ENCODE measurements at places on chromosomes 16 and 17.

GRCh38 chr17:11326492-11326891 is 85.5 kb downstream of the SHISA6 start:
- no peak for DNase-seq

GRCh38 chr17:78954684-78955083 is 25.0 kb downstream of the LGALS3BP start:
- DNase-seq, result no peak

DNA sequence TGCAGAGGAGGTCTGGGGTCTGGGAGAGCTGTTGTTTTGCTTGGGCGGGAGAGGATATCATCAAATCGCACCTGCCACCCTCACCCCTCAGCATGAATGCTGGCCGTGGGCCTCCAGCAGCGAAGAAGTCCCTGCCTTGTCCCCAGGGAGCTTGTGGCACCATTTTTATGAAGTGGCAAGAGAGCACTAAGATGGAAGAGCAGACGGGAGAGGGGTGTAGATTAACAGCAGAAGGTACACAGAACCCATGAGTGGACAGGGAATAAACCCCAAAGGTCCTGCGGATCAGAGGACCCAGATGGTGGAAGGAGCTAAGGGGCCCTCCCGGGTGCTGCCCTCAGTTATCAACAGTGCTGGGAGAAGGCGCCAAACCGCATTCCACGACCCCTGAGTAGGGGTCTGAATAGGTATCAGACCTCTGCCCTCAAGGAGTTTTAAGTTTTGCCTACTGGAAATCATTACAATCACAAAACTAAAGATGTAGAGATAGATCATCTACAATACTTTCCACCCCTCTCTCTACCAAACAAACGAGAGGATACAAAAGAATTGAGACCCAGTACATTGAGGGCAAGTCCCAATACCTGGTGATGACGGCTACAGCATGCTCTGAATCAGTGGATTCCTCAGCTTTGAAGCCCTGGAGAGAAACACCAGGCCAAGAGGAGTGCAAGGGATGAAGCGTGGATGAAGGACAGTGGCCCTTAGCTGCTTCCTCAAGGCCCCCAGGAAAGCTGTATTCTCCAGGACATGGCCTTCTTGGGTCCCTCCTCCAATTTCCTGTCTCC is 60.2 kb downstream of the CCDC182 start:
- DNase-seq, result no peak

DNA sequence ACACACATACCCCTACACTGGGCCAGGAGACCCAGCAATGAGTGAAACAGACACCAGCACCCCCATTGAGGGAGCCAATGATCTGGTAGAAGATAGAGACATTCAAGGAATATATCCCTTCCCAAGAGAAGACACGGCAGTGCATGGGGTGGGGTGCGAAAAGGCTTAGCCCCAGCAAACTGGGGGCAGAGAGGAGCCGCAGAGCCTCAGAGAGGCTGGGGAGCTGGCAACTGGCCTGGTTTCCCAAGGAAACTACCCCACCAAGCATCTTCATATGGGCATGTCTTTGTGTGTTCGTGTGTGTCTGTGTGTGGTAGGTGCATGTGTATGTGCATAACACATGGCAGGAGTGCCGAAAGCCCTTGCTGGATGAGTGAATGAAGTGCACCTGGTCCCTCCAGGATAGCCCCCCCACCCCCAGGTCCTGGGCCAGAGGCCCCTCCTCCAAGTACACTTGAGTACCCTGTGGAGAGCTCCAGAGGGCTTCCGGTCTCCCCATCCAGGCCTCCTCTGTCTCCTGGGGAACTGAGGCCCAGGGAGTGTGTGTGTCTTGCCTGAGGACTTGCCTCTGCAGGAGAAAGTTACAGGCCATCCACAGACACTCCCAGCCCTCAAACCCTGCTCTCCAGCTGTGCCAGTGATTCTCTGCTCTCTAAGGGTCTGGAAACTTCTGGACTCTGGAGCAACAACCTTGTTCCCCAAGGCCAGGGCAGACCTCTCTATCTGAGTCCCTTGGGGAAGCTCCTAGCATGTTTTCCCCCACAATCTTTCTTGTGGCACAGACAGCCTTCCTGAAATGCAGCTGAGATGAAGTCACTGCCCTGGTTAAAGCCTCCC is 15.9 kb downstream of the TBX2 start:
- DNase-seq, result no peak

- no peak for DNase-seq
Observed at GRCh38 chr16:30040221-30040620, 9.2 kb upstream of the TLCD3B start.

DNA sequence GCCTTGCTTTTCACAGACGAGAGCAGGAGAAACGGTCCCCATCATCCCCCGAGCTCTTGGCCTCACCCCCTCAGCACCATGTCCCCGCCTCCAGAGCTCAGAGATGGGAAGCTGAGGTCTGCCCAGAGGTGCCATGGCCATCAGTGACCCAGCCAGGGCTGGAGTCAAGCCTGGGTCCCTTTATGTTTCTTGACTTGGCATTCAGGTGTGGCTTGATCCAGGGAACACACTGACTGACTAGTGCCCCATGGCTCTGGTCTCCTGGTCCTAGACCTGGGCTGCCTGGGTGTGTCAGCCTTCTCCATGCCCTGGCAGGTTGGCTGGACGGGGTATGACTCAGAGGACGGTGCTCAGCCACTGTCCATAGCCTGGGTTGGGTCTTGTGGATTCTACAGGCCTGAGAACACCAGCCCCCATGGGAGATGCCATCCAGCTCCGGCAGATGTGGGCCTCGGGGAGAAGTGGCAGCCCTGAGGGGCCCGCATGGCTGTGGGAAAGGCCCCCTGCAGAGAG is 54.2 kb downstream of the ZFPM1 start:
- DNase-seq, result no peak

- DNase-seq, result peak; percentile 69
Observed at GRCh38 chr17:77783991-77784820, 174.3 kb upstream of the TNRC6C start.

- DNase-seq, result no peak
Observed at GRCh38 chr17:67891481-67892119, 66.3 kb downstream of the BPTF start.

GRCh38 chr17:43818966-43819365 is 14.0 kb downstream of the MPP3 start:
- DNase-seq, result no peak

- DNase-seq, result no peak
Observed at GRCh38 chr17:69059458-69060175, 1.1 kb downstream of the ABCA9 start.

- no peak for DNase-seq
Observed at GRCh38 chr17:58278661-58279015, 2.1 kb downstream of the MPO start.

GRCh38 chr16:66508248-66508913 is 41.5 kb downstream of the TK2 start:
- DNase-seq, result no peak

- no peak for DNase-seq
Observed at GRCh38 chr17:3722716-3723115, 987 bp upstream of the HASPIN start.

DNA sequence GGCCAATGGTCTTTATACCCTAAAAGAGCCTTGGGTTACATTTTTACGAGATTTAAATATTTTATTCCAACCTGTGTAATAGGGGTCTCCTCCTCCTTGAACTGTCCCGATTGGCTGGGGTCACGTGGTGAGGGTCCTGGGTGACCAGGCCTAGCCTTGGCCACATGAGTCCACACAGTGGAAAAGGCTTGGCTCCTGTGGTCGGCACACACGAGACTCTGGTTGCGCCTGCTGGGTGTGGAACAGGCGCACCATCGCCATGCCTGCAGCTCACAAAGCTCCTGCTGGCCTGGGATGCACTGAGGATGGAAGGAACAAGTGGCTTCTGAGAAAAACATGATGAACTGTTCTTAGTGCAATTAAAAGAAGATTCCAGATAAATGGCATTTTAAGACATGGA is 103.9 kb upstream of the ZNF750 start:
- DNase-seq, result no peak

DNA sequence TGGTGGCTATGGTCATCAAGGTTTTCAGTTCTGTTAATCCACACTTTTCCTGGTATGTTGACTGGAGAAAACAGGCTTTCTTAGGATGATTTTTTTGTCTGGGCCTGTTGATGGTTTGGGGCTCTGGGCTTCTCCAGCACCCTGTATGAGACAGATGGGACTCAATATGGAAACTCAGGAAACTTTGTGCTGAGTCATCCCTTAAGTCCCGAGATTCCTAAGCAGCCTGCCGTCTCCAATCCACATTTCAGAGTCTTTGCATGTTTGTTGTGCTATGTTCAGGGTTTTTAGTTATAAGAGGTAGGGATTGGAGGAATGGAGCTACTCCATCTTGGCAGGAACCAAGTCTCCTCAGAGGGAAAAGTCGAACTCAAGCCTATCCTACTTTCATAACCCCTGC is 253.3 kb upstream of the FOXF1 start:
- no peak for DNase-seq

DNA sequence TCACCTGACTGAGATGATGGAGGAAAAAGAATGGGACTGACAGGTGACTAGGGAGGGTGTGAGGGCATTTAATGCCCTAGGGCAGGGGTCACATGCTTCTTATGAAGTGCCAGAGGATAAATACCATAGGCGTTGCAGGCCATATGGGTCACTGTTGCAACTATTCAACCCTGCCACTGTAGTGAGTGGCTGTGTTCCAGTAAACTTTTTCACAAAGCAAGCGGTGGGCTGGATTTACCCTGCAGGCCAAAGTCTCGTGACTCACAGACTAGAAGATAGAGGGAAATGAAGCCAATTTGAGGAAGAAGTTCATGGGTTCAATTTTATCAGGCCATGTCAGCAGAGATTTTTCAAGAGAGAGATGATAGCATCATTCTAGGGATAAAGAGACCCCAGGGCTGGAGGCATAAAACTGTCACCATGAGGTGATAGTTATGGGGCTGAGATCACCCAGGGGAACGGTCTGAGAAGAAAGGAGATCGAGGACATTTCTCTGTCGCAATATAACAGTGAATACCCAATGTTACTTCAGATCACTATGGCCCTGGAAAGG is 8.6 kb downstream of the ARHGAP17 start:
- DNase-seq, result no peak

- no peak for DNase-seq
Observed at GRCh38 chr17:33292201-33292980, 704 bp downstream of the ASIC2 start.

DNA sequence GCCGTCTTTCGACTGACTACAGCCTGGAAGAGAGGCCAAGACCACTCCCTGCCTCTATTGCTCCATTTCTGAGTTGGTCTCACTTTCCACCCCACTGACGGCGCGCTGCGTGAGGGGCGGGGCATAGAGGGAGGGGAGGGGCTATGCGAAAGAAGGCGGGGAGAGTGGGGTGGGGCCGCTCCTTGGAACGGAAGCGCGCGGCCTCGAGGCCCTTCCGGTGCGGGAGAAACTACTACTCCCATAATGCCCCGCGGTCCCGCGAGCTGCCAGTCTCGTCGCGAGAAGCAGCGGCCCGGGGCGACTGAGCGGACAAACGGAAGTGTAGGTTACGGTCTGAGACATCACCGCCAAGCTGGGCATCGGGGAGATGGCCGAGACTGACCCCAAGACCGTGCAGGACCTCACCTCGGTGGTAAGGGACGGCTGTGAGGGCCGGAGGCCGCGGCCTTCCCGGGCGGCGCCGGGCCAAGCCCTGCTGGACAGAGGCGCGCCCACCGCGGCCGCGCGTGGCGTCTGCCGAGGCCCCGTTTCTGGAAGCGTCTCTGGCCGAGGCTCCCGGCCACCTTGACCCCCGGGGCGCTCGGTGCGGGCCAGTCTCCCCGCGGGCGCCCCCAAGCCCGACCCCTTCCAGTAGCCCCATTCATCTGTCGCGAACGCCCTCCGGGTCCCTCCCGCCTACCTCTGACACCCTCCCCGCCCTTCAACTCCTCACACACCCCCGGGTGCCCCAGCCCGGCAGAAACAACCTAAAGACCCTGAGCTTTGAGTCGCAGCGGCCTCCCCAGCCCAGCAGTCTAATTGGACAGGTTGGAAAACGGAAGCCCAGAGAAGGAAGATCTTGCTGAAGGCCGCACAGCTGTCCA is at the start of gene HSBP1:
TSS of gene HSBP1 (plus strand) at position 269 of the 863 bp plus-strand sequence. CDS start at position 368, 99 bp downstream.
- DNase-seq, result peak; percentile 95

GRCh38 chr17:16443511-16444257 is 28.3 kb downstream of the TRPV2 start:
- DNase-seq, result peak; percentile 71

DNA sequence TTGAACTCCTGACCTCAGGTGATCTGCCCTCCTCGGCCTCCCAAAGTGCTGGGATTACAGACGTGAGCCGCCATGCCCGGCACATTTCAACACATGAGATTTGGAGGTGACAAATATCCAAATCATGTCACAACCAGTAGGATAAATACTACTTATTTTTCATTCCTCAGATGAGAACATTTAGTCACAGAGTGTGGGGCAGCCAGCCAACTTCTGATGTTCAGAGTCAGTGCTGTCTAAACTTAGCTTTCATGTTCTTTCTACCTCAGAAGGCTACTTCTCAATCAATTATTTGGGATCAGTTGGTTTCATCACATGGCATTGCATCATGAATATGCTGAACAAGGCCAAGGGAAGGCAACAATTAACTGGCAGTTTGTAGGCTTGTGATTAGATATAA is 134.5 kb downstream of the CDH13 start:
- no peak for DNase-seq

DNA sequence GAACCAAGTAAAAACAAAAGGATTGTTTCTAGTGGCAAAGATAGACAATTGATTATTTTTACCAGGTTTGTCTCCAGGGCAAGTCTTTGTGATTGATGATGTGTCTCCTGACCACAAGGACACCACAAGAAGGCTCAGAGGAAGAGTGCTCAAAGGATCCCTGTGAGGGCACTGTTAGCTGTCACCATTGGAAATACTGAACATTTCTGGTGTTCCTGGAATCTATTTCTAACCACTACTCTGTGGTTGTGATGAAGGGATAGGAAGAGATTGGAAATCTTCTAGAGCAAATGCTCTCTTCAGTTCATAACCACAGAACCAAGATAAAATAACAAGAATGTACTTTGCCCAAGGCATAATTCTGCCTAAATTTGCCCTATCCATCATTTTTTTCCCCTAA is 15.3 kb downstream of the RNF43 start:
- no peak for DNase-seq

DNA sequence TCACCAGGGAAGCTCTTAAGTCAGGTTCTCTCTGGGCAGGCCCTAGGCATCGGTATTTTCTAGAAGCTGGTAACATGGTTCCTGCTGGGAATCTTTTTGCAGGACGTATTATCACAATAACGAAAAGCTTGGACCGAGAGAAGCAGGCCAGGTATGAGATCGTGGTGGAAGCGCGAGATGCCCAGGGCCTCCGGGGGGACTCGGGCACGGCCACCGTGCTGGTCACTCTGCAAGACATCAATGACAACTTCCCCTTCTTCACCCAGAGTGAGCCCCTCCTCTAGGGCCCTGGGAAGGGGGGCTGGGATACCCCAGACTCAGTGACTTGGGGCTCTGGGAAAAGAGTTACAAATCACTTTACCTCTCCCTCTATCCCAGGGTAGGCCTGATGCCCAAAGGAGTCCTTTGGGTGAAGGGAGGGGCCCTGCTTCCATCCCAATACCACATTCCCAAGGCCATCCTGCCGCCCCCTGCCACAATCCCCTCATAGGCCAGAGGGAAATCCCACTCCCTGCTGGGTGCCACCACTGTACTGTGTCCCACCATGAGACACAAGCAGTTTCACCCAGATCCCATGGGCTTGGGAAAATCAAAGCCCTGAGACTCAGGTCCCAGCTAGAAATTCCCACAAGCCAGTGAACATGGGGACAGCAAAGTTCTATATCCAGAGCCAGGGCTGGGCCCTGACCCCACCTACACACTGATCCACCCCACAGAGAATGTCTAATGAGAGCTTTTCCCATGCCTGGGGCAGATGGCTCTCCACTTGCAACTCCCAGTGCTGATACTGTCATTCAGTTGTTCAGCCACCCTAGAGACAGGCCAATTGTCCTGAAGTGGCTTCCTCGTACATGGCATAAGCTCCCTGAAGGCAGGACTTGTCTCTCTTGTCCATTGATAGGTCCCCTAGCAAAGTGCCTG is 23.0 kb downstream of the CDH5 start:
- peak; percentile 17 for DNase-seq

GRCh38 chr17:6531575-6531974 is 24.8 kb downstream of the PITPNM3 start:
- no peak for DNase-seq

Measured in activated T-cell treated with anti-CD3 and anti-CD28 coated beads, Interleukin-2, amount 50 U/mL, for 24 hours (primary cell).